ENCODE measurements at places on chromosomes 7 and 10. TPM values are rescaled to one million over a fixed set of nuclear protein-coding genes. Genes with fewer than 3 reads are reported as not detected.
A peak's percentile ranks its signal among the peaks of the same experiment; 100 is the strongest.

DNA sequence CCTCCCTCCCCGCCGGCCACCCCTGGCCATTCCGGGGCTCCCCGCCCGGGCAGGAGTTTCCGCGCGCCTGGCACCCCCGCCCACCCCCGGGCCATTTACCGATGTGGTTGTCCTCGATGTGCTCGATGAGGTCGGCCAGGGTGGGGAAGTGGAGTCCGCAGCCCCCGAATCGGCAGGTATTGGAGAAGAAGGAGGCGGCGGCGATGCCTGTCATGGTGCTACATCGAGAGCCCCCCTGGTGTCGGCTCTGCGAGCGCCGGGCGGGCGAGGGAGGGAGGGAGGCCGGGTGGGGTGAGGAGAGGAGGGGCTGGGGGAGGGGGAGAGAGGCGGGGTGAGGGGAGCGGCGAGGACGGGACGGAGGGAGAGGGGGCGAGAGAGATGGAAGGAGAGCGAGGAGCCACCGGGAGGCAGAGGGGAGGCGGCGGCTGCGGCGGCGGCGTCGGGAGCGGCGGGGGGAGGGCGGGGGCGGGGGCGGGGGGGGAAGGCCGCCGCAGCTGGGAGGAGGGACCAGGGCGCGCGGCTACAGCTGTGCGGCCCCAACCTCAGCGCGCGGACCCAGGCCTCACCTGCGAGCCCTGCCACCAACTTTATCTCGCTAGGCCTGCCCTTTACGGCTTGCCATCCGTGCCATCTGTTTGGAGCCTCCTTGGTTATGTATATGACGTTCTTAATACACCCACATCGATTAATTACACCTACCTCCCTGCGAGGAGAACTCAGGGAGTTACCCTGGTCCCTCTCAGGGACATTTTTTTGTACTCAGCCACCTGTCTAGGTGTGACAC is at the start of gene JAZF1:
Gene JAZF1, minus strand, starts transcription at position 432 of the 784 bp plus-strand sequence.
- peak; percentile 63 for ATAC-seq

- ATAC-seq = no peak
Measured at GRCh38 chr7:110685899-110686298, 405.0 kb upstream of the LRRN3 start.

DNA sequence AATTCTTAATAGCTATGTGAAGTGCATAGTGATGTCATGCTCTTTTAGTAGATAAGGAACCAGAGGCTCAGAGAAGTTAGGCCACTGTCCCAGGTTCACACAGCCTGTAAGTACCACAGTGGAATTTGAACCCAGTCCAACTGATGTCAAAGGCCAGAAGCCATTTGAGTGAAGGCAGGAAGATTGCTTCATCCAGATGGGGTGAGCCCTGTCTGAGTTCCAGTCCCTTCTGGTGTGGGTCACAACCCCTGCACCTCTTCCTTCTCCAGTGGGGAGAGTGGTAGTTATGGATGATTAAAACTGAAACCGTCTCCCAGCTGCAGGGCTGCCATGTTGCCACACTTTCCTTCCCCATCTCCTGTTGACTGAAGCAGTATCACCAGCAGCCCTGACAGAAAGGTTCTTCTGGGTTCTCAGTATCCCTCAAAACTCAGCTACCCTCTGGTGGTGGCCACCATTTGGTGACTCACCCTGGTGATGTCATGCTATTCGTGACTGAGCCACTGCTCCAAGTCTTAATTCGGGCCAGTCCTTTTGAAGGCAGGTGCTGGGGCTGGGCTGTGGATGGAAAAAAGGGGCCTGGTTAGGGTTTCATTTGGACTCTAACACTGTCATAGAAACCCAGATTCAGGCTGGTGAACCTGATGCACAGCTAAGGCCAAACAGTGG is 1.5 kb upstream of the C10orf95 start:
- peak; percentile 21 for ATAC-seq

DNA sequence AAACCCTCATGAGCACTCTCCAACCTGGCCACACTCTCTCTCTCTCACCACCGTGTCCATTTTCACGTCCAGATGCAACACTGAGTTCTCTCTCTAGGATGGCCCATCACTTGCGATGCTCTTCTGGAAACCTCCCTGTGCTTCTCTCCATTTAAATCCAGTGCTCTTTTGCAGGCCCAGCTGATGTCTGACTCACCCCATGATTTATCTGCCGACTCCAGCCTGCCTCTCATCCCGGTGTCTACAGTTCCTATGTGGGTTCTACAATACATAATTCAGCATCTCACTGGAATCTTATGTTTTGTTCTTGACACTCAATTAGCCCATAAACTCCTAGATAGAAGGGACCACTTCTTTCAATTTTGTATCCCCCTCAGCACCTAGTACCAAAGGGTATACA is 5.0 kb downstream of the TPK1 start:
- no peak for ATAC-seq

GRCh38 chr10:24168258-24169170 is 40.4 kb upstream of the KIAA1217 start:
- no peak for ATAC-seq

GRCh38 chr7:129781928-129782817 is 170.6 kb downstream of the UBE2H start:
- ATAC-seq = no peak

DNA sequence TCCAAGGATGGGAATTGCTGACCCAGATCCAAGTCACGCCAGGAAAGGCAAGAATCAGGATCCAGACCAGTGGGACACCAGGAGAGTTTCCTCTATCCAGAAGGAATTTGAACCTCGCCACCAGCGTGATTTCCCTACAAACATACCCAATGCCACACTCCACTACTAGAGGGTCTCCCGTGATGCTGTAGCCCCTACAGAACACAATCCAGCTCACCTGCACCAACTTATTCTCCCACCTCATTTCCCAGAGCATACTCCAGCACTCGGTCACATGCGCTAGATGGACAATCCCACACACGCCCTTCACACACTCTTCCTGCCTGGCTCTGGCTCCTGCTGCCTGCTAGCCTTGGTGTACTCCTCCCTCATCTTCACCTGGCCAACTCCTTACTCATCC is 142.1 kb upstream of the PDE1C start:
- ATAC-seq = no peak

DNA sequence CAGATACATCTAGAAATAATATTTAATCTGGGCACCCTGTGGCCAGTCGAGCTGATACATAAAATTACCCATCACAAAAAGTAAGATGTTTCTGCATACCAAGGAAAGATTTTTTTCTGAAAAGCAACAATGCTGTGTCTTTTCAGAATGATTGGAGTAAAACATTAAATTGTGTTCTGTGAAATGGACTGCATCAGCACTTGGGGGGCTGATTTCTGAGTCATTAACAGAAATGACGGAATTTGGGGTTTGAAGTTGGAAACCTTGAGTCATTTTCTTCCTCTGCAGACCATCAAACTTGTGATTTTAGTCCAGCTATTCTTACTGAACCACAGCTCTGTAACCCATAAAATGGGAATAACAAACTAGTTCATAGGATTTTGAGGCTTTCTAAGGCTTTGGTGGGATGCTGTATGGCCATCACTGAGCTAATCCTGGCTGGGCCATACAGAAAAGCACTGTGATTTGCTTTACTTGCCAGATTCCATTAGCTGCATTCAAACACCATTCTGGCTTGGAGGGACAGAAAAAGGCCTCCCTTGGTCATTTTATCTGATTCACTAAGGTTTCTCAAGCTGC is 739.4 kb upstream of the IGFBP3 start:
- no peak for ATAC-seq

- ATAC-seq = no peak
Measured at GRCh38 chr10:14009371-14010100, 321.2 kb downstream of the FRMD4A start.

GRCh38 chr7:81616951-81617350 is 152.9 kb downstream of the HGF start:
- ATAC-seq = no peak

DNA sequence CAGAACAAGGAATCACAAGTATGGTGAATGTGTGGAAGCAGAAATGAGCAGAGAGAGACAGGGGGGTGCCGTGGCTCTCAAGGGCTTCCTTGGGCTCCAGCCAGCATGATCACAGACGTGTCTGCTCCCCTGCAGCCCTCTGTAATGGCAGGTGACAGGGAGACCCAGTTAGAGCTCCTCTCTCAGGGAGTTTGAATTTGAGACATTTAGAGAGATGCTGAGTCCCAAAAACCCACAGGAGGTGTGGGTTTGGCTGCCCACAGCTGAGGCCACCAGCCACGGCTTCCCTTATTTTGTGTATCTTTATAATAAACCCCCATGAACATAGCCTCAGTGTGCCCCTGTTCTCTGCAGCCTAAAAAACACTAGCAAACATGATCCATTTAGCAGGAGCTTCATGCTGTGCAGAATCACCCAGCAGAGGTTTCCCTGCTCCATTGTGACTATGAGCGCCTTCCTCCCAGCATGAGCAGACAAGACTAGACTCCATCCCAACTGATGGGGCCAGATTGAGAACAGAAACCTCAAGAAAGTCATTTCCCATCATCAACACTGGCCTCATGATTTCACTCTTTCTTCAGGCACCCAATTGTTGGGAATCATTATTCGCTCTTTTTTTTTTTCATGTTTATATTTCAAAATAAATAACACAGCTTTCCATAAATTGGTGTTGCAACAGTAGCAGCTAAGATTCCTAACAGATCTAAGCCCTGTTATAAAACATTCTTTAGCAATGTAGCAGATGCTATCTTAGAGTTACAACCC is 13.4 kb downstream of the NOD1 start:
- ATAC-seq = no peak

DNA sequence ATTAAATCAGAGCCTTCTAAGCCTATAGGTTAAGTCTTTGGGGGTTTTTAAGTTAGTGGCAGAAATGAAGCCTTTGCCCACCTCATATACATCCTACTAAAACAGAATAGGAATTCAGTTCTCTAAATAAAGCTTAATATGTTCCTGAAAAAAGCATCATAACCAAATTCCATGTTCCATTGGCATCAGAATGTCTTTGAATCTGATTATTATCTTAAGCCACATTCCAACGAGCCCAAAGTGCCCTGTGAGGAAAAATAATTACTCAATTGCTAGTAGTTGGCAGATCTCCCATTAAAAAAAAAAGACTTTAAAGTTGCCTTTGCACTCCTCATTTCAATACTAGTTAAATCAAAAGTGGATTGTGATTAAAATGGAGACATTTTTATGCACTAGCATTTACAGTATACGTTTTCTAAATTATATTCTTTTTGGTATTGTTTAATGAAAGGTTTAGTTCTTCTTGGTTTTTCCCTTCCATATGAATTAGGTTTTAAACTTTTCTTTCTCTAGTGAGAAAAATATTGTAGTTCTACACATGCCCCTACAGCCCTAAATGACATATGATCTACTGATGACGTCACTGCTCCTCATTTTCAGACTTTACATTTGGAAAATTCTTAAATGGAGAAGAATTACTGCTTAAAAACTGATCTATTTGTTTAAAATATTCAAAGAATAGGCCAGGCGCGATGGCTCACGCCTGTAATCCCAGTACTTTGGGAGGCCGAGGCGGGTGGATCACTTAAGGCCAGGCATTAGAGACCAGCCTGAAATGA is 54.3 kb upstream of the CABCOCO1 start:
- no peak for ATAC-seq

GRCh38 chr7:122430710-122431109 is 126.2 kb upstream of the FEZF1 start:
- ATAC-seq = no peak

GRCh38 chr10:91700788-91701444 is 68.0 kb upstream of the PPP1R3C start:
- ATAC-seq = no peak

DNA sequence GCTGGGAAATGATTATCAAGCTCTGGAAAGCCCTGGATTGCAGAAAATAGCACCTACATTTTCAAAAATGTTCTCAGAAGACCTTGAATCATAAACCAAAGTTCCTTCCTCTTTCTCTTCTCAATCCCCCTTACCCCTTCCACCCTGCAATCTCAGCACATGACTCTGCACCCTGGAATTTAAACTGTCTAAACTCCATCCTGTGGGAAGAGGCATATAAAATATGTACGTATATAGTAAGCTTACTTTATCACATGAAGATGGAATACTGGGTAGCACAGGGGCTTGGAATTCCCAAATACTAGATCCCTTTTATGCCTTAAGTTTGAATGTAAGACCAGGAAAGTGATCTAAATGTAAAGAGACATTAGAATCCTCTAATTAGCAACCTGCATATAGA is 7.7 kb downstream of the AGMO start:
- ATAC-seq = no peak

GRCh38 chr10:42475168-42476098 is 162.9 kb downstream of the ZNF33B start:
- peak; percentile 39 for ATAC-seq

DNA sequence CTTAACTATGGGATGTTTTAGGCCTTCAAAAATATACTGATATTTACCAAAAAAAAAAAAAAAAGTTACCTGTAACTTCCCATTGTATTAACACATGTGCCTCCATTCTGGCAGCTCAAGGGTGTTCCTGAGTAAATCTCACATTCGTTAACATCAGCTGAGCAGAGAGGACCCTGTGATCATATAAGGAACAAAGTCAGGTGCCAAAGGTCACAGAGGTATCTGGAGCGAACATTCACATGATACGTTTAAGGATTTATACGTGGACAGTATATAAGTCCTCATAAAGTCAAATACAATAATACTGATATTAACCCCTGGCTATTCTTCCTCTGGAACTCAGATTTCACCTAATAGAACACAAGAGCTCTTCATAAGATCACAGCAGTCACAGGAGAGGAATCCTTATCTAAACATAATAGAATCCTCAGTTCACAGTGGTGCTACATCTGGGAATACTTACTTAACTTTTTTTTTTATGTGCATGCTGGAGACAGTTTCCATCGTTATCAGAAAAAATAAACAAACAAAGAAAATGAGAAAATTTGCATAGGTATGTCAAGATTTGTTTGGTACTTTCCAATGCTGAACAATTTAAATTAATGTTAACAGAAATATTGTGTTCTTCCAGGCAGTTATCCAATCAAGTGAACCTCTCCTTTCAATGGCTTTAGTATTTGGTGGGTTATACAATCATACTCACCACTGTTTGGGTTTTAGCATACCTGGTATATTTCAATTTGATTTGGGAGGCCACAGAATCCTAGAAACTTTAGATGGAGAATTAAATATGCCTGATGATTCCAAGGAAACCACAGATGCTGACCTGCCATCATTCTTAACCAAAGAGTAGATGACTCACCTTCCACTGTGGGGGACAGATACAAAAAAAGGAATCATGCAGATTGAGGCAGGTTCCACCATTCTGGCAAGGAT is 6.6 kb downstream of the CUBN start:
- ATAC-seq = no peak

PIK3AP1 gene
- 15.5 TPM for total RNA-seq

FKBP9 gene
- total RNA-seq = 135 TPM

ZPBP gene
- not detected for total RNA-seq

LARP4B gene
- 34.9 TPM for total RNA-seq

SEPHS1 gene
- total RNA-seq = 47.0 TPM

PFKP gene
- total RNA-seq = 261 TPM

A1CF gene
- not detected for total RNA-seq

HYAL4 gene
- not detected for total RNA-seq

AKR1C4 gene
- total RNA-seq = not detected

All from gastroesophageal sphincter (tissue), 4 donors.